ENCODE measurements at places on chromosomes 3 and 15.

- peak; percentile 81 for DNase-seq
Measured at GRCh38 chr15:99104788-99105513, at the start of gene SYNM. Gene SYNM, plus strand, starts transcription at chr15:99105080. Its CDS starts 120 bp downstream, at chr15:99105200.

DNA sequence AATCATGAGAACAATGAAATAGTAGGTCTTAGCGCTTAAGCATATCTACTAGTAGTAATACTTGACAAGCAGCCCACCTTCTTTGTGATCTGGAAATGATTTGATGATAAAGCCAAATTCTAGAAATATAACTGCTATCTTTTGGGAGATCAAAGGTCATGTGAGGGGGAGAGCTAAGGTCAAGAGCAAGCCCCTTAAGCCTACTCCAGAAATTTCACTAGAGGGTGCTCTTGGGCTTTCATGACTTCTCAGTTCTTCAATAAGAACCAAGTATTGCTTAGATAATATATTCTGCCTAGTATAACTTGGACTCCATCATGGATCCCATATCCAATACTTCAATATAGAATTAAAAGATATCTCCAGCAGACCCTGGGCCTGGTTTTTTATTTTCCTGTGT lies 319.6 kb downstream of the ZBTB20 start:
- no peak for DNase-seq

DNA sequence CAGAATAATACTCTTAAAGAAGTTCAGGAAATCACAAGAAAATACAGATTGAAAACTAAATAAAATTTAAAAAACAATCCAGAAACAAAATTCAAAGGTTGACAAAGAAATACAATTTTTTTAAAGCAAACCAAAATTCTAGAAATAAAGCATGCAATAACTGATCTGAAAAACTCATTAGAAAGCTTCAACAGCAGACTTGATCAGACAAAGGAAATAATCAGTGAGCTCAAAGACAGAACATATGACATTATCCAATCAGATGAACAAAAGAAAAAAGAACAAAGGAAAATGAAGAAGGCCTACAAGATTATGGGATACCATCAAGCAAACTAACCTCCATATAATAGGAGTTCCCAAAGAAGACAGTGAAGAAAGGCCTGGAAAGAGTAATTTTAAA lies 336.8 kb downstream of the RSL24D1 start:
- DNase-seq: no peak

- no peak for DNase-seq
Measured at GRCh38 chr3:133850034-133850433, 44.4 kb downstream of the SRPRB start.

GRCh38 chr3:126351771-126352475 lies 5.3 kb downstream of the KLF15 start:
- DNase-seq: no peak

GRCh38 chr3:141767066-141767465 lies 3.9 kb downstream of the GRK7 start:
- DNase-seq: no peak

DNA sequence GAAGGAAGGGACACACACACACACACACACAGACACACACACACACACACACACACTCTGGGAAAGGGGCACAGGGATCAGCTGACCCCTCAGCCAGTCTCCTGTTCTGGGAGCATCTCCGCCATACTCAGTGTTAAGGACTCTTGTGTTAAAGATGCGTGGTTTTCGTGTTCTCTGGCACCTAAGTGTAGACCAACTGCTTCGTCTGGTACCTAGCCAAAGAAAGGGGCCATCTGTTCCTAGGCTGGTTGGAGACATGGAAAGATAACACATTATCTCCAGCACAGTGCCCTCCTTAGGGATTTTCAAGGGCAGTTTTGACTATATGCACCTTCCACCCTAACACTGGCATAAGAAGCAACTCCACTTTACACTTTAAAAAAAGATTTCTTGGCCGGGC lies 65.1 kb downstream of the EPHB1 start:
- no peak for DNase-seq

GRCh38 chr3:155629556-155629955 lies 115.3 kb downstream of the PLCH1 start:
- no peak for DNase-seq

GRCh38 chr3:126197854-126198584 lies 17.6 kb upstream of the ALDH1L1 start:
- peak; percentile 41 for DNase-seq

DNA sequence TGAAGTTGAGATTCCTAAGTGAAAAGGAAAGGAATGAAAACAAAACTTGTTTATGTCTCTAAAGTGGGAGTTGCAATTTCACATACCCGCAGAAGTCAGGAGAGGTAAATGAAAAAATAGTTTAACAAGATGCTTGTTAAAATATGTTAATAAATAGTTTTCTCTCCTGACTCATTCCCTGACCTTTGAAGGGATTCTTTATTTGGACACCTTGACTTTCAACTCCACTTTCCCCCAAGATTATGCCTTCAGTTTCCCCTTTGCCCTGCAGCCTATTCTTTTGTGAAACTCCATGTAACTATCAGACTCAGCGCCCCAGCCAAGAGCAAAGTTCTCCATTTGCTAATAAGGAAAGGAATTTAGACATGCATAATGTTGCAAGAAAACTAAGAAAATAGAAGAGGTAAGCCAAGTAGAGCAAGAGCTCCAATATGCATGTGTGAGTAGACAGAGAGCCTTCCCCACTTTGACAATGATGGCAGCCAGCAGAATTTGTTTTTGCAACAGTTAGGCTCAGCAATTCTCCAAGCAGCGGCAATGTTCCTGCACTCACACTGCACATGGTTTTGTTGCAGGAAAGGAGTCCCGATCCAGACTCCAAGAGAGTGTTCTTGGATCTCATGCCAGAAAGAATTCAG lies 61.2 kb downstream of the CD200 start:
- no peak for DNase-seq

- DNase-seq: no peak
Measured at GRCh38 chr3:184541886-184542562, 19.6 kb upstream of the EPHB3 start.

DNA sequence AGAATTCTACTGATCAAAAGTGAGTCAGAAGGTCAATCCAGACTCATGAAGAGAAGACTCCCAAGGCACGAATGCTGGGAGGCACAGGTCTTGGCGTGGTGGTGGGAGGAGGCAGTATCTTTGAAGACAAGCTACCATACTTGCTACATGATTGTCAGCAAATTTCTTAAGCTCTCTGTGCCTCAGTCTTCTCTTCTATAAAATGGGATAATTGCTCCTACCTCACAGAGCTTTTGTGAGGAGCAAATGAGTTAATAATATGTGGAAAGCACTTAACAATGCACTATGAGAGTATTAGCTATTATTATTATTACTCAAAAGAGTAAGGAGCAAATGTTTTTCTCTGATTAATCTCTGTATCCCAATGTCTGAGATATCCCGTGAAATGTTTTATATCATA lies 36.2 kb downstream of the EHD4 start:
- DNase-seq: no peak

GRCh38 chr3:190320594-190321362 lies 1.5 kb downstream of the CLDN1 start:
- no peak for DNase-seq

DNA sequence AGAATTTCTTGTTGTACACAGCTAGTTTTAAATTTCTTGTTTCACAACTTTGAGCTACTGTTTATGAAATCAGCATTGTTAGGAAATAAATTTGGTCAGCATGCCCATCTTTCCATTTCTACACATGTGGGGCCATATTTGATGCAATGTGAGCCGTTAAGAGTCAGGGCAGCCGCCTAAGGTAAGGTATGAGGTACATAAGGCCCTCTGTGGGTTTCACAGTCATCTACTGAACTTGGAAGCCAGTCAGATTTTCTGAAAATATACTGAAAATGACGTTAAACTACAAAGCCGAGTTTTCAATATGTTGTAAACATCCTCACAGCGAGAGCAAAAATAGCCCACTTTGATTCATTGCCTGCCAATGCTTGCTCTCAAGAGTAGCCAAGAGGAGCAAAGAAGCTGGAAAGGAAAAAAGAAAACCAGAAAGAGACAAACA lies 94.7 kb upstream of the PDZRN3 start:
- DNase-seq: no peak

DNA sequence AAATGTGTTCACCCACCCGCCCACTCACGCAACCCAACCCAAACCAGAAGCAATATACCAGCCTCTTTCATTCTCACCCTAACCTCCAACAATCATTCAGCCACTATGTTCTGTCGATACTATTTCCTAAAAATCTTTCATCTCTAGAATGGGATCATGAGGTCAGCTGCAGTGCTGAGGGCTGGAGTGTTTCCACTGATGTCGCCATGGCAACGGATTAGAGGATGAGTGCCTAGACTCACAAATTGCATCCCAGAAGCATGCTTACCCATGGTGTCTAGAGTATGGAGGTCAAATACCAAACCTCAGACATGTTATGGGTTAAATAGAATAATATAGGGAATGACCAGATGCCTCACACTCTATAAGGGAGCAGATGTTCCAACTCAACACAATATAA lies 138.5 kb downstream of the GABRB3 start:
- no peak for DNase-seq

GRCh38 chr3:172287937-172288477 lies 160.2 kb downstream of the GHSR start:
- DNase-seq: no peak

- no peak for DNase-seq
Measured at GRCh38 chr3:125511420-125512118, 8.4 kb downstream of the SNX4 start.

DNA sequence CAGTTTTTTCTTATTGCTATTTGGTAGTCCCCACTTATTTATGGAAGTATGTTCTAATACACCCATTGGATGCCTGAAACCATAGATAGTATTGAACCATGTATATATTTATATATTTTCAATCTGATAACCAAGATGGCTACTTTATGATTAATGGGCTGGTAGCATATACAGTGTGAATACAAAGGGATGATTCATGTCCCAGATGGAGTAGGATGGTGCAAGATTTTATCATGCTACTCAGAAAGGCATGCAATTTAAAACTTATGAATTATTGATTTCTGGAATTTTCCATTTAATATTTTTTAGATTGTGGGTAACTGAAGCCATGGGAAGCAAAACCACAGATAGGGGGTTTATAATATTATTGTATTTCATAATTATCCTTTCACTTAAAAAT lies 35.2 kb downstream of the AP4E1 start:
- no peak for DNase-seq

- DNase-seq: no peak
Measured at GRCh38 chr3:117887901-117888300, 1146.7 kb downstream of the IGSF11 start.

GRCh38 chr3:24004171-24004938 lies 59.3 kb downstream of the NR1D2 start:
- DNase-seq: no peak

GRCh38 chr3:65685621-65686235 lies 353.0 kb downstream of the MAGI1 start:
- DNase-seq: no peak

GRCh38 chr15:88956906-88957305 lies 43.7 kb upstream of the MFGE8 start:
- DNase-seq: no peak

GRCh38 chr3:117217355-117217754 lies 507.8 kb downstream of the TUSC7 start:
- no peak for DNase-seq

DNA sequence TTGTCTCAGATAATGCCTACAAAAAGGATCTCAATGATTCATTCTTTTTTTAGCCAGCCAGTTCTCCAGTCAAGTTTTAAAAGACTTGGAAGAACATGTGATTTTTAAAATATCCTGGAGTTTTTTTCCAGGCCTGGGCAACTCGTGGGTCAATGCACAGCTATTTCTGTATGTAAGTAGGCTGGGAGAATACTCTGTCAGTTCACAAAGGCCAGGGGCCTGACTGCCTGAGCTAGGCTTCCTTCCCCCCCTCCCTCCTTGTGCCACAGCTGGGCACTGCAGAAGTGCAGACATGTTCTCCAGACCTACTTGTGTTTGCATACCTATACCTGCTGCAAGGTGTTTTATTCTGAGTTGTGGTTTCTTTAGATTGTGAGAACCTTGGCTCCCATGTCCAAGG lies 43.7 kb downstream of the CTDSPL start:
- no peak for DNase-seq

DNA sequence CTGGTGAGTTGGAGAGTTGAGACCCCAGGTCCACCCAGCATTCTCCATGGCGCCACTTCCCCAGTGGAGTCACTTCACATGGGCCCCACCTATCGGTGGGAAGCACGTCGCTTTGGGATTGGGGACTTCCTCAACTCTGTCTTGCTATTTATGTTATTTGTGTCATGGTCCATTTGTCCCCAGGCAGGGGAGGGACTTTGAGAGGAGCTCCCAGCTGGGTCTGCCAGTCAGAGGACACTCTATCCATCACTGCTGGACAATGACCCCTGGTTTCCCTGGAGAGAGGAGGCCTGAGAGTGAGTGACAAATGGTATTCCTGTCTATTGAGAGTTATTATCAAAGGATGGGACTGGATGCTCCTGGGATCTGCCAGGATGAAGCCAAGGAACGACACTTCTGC lies 127.6 kb downstream of the RAB11A start:
- DNase-seq: no peak

DNA sequence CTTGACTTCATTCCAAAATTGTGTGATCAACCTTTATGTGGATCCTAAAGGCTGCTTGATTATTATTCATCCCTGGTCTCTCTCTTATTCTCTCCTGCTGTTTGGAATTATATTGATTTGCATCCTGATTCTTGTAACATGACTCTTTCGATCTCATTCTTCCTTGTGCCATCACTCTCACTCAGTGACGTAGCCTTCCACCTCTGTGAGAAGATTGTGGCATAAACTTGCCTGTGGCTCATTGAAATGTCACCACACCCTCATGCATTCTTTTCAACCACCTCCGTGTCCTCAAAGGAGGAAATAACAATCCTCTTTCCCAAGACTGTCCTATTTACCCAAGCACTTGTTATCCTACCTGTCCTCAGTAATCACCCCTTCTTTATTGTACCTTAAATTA lies 41.3 kb upstream of the GCNT3 start:
- DNase-seq: no peak

DNA sequence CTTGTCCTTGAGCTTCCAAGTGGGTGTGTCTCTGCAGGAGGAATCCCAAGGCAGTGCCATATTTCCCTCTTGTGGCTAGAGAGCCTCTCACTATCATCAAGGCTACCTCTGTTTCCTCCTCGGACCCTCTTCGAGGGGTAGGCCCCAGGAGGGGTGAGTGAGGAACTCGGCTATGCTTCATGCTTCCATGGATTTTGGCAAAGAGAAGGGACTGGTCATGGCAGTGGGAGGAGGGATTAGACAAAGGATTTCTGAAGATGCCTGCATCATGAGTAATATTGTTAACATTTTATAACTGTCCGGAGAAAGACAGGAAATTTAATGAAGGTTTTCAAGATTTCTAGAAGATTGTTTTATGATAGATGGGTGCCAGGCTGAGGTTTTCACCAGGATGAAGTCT lies 241.5 kb downstream of the CLSTN2 start:
- DNase-seq: no peak

GRCh38 chr15:69663441-69663840 lies 210.8 kb downstream of the RPLP1 start:
- DNase-seq: no peak

All from GM12891 (cell line).